Stimulated activated CD4-positive, alpha-beta T cell treated with anti-CD3 and anti-CD28 coated beads, Interleukin-1b, Interleukin-23, amount 100 ng/mL, for 1 hour (primary cell): ENCODE measurements at places on chromosomes 3 and 15.
A peak's percentile ranks its signal among the peaks of the same experiment; 100 is the strongest.

GRCh38 chr3:42498034-42498433, 4.4 kb upstream of the VIPR1 start:
- no peak for DNase-seq

DNA sequence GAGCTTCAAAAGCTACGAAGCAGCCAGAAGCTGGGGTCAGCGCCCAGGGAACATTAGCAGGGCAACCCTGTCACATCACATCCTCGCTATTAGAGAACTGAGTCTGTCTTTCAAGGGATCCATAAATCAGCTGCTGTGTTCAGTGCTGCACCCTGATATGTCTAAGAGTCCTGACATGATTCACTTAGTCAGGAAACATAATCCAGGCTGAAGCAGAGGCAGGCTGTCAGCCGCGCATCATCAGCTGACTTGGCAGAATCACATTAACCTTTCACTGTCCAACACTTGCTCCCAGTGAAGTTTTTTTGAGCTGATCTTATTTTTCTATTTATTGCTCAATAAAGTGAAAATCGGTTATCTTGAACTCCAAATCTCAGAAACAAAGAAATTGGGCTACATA, 23.5 kb downstream of the MYH15 start:
- no peak for DNase-seq

DNA sequence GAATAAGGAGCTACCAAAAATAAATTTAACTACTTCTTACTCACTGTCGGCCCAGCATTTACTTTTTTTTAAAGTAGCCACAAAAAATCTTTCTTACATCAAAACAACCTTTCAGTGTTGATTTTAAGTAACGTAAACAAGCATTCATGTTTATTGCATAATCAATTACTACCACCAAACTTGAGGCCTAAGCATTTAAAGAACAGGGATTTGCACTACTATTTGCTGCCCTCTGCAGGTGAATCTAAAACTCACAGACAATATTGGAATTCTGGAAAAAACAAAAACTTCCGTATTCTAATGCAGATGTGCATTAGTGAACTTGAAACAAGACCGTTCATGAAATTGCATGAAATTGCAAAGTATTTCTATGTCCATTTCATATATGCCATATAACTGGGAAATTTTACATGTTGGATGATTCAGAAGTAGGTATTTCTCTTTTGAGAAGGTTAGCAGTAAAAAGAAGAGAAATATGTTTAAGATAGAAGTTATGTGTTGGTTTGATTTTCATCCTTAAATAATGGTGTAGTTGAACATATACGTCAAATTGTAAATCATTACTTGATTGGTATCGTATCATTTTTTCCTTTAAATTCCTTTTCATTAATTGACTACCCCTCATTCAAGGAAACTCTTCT, 55.6 kb downstream of the CGGBP1 start:
- DNase-seq: no peak

DNA sequence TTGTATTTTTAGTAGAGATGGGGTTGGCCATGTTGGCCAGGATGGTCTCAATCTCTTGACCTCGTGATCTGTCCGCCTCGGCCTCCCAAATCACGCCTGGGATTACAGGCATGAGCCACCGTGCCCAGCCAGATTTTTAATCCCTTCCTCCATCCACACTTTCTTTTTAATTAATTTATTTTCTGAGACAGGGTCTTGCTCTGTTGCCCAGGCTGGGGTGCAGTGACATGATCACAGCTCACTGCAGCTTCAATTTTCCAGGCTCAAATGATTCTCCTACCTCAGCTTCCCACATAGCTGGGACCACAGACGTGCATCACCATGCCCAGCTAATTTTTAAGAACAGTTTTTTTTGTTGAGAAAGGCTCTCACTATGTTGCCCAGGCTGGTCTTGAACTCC, 43.6 kb downstream of the RAF1 start:
- no peak for DNase-seq

- DNase-seq: no peak
Observed at GRCh38 chr3:150223558-150223957, 184.5 kb upstream of the TSC22D2 start.

DNA sequence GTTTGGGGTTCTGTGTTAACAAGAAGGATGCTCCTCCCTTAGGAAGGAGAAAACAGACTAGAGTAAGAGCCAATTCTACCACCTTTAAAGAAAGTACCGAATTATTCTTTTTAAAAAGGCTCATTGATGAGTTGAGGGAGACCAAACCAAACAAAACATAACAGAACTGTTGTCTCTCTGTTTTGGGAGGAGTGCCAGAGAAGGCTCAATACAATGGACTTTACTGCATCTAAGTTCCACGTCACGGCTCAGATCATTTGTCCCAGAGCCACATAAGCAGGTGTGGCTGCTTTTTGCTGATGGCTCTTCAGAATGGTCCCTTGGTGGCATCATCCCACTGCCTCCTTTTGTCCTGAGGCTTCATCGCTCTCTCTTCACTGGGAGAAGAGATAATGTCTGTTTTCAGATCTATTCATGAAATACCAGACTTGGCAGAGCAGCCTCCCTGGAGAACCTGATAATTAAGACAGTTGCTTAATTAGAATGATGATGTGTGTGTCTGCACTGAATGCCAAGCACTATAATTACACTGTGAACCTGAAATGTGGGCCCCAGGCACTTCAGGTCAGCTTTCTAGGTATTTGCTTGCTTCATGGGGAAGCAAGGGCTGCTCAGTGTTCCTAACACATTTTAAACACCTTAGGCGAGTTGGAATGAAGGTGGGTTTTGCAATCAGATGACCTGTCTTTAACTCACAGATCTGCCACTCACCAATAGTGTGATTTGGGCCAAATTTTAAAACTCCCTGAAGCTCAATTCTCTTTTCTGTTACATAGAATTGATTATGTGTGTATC, 335.2 kb upstream of the MCTP2 start:
- no peak for DNase-seq

DNA sequence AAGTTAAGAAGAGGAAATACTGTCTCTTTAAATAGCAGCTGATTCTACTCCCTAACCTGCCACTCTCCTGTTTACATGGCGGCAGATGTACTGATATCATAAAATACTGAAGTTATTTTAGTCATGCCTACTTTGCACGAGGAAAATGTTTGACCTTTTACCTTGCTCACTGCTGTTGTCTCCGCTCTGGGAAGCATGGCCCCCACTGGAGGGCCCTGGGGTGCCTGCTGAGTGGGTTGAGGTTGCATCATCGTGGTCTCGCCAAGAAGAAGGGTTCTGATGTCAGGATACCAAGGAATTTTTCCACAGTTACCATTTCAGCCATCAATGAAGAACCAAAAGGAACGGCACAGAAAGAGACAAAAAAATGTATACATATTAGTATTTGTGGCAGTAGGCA, 16.7 kb downstream of the MEIS2 start:
- no peak for DNase-seq

DNA sequence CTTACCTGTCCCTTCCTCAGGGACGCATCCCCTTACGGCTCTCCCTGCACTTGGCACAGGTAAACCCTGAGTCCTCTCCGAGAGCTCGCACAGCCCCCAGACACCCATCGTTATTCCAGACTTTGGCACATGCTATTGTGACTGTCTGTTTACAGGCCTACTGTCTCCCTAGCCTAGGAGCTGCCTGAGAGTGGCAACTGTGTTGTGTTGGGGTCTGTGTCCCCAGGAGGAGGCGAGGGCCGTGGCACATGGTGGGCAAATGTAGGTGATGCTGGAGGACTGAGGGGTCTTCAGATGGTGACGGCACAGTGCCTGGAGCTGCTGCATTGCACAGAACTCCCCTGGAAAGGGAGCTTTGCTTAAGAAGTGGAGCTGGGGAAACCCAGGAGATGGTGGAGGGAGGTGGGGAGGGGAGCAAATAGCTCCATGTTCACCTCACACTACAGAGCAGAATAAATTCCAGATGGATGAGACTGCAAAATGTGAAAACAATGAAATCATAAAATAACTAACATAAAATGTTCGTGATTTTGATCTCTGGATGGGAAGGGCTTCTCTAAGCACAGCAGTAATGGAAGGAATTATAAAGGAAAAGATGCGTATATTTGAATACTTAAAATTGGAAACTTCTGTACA, 96.5 kb downstream of the SMAD6 start:
- DNase-seq: no peak

DNA sequence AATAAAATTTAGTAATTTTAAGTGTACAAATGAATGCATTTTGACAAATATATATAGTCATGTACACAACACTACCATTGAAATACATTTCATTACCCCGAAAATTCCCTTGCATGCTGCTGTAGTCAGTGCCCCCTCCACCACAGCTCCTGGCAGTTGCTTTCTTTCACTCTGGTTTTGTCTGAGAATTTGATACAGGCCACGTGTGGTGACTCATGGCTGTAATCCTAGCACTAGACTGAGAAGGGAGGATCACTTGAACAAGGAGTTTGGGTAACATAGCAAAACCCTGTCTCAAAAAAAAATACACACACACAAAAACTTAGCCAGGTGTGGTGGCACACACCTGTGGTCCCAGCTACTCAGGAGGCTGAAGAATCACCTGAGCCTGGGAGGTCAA, 65.4 kb downstream of the TFRC start:
- no peak for DNase-seq

- no peak for DNase-seq
Observed at GRCh38 chr3:139836698-139837464, 98.1 kb upstream of the CLSTN2 start.

DNA sequence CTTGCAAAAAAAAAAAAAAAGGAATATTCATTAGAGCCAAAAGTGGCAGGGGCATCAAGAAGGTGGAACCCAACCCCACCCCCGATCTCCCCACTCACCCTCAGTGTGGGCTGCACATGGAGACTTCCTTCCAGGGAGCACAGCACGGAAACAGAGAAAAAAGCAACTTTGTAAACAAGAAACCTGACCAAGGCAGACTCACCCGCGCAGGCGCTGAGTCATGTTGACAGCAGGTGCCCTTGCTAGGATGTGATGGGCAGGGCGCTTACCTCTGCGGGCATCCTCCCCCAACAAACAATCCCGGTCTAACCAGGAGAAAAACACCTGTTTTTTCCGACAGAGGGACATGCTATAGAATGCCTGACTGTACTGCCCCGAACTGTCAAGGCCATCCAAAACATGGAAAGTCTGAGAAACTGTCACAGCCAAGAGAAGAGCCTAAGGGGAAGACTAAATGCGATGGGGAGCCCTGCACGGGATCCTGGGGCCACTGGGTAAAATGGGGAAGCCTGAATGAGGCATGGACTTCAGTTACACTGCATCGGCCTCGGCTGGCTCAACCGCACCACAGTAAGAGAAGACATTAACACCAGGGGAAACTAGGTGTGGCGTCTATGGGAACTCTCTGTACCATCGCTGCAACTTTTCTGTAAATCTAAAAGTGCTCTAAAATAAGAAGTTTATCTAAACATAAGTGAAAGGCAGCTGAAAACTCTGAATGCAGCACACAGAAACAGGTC, 66.7 kb upstream of the GATA2 start:
- DNase-seq: no peak

- no peak for DNase-seq
Observed at GRCh38 chr3:194300382-194300758, 50.8 kb downstream of the CPN2 start.

DNA sequence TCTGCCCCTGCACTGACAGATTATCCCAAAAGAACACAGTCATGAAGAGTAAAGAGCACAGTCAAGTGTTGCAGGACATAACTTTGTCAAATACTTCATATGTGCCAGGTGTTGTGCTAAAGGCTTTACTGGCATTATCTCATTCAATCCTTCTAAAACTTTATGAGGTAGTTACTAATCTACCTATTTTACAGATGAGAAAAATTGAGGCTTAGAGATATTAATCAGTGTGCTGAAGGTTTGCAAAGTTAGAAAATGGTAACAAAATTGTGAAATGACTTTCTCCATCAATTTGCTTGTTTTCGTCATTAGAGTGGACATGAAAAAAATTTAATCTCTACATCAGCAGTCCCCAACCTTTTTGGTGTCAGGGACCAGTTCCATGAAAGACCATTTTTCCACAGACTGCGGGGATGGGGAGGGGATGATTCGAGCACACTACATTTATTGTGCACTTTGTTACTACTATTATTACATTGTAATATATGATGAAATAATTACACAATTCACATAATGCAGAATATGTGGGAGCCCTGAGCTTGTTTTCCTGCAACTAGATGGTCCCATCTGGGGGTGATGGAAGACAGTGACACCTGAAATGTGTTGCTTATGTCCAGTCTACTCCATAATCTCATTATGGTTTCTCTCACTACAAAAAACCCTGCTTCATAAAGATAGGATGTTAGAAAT, 8.6 kb upstream of the CAPN7 start:
- DNase-seq: no peak

DNA sequence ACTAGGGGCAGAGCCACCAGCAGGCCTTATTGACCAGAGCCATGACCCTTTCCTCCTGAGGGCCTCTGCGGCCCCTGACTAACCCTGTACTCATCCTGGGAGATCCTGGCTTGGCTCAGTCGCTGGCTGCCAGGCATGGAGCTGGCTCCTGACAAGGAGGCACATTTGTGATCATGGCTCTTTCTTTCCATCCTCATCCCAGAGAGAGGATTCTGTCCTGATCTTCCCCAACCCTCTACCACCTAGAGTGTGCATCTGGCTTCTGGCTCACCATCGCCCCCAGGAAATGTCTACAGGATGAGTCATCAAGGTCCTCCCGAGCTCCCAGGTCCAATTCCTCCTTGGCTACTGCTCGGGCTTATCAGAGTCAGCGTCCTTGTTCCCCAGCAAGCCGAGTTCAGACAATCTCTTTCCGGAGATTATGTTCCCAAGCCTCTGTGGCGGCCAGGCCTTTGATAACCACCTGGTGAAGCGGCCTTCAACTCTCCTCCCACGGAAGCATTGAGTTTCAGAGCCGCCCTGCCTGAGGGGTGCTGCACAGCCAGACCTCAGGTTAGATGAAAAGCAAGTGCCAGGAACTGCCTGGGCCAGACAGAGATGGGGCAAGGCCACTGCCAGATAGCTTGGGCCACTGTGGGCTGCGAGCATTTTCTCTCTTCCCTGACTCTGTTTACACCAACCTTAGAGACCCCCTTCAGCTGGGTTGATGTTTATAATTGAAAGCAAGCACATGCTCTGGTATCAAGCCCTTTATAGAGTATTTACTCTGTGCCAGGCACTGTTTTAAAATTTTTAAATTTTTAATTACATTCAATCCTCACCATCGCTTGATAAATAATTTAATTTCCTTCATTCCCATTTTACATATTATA, 44.3 kb upstream of the MRPS22 start:
- DNase-seq: no peak

- no peak for DNase-seq
Observed at GRCh38 chr15:86362555-86362954, 282.9 kb downstream of the AGBL1 start.

GRCh38 chr3:192899540-192899982, 18.1 kb downstream of the MB21D2 start:
- DNase-seq: no peak

- DNase-seq: no peak
Observed at GRCh38 chr3:64179249-64179648, 46.0 kb downstream of the PRICKLE2 start.

DNA sequence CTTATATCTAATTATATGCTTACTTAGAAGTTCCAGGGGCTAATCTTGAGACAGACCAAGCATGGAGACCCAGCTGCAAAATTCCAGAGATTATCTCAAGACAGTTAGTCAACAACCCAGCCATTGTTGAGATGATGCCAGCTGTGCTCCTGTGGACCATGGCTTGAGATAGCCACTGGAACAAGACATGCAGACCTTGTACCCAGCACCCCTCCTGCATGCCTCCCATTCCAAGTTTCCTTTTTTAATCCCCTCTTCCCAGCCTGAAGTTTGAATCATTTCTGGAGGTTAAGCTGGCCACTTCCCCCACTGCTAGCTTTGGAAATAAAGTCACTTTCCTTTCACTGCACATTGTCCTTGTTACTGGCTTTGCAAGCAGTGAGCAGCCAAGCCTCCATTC, 53.8 kb downstream of the IMPG2 start:
- DNase-seq: no peak

GRCh38 chr3:100400419-100400779, 490 bp downstream of the TOMM70 start:
- peak; percentile 12 for DNase-seq

- no peak for DNase-seq
Observed at GRCh38 chr3:32842531-32842931, 24.7 kb downstream of the TRIM71 start.
